ENCODE measurements at places on chromosomes 4 and X.

DNA sequence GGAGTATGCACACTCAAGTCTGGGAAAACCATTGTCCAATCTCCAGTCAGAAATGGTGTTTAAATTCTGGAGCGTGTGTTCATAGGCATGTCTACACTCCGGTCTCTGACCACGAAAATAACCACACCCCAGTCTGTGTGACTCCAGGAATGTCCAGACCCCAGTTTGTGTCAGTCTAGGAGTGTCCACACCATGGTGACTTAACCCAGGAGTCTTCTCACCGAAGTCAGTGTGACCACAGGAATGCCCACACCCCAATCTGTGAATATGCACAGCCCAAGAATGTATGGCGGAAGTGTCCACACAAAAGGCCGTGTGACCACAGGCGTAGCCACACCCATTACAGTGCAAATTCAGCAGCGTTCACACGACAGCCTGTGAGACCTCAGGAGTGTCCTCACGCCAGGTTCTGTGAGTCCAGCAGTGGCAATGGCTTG, 11.4 kb downstream of the FTSJ1 start:
- DNase-seq, result no peak

DNA sequence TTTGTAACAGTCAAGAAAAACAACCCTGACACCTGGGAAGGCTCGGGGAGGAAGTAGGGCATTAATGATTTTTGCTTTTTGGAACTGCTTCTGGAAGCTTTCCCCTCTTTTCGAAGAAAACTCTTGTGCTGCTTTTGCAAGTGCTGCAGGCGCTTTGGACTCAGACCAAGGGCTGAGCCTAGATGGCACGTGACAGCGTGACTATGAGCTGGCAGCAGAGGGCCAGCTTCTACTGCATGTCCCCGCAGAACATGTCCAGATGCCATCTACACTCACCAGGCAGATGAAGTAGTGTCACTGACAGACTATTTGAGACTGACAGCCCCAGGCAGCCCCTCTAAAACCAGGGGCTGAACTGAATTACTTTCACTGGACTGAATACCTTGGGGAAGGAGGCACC, 6.2 kb downstream of the NR0B1 start:
- DNase-seq, result no peak

- no peak for DNase-seq
Measured at GRCh38 chr4:109870061-109870460, 22.2 kb downstream of the LRIT3 start.

- no peak for DNase-seq
Measured at GRCh38 chrX:112874175-112874574, 33.5 kb upstream of the AMOT start.

- DNase-seq, result no peak
Measured at GRCh38 chrX:39840581-39841093, 257.1 kb downstream of the BCOR start.

- DNase-seq, result no peak
Measured at GRCh38 chrX:154502989-154503388, 12.6 kb upstream of the SLC10A3 start.

- no peak for DNase-seq
Measured at GRCh38 chrX:125492439-125492838, 172.8 kb downstream of the TEX13C start.

DNA sequence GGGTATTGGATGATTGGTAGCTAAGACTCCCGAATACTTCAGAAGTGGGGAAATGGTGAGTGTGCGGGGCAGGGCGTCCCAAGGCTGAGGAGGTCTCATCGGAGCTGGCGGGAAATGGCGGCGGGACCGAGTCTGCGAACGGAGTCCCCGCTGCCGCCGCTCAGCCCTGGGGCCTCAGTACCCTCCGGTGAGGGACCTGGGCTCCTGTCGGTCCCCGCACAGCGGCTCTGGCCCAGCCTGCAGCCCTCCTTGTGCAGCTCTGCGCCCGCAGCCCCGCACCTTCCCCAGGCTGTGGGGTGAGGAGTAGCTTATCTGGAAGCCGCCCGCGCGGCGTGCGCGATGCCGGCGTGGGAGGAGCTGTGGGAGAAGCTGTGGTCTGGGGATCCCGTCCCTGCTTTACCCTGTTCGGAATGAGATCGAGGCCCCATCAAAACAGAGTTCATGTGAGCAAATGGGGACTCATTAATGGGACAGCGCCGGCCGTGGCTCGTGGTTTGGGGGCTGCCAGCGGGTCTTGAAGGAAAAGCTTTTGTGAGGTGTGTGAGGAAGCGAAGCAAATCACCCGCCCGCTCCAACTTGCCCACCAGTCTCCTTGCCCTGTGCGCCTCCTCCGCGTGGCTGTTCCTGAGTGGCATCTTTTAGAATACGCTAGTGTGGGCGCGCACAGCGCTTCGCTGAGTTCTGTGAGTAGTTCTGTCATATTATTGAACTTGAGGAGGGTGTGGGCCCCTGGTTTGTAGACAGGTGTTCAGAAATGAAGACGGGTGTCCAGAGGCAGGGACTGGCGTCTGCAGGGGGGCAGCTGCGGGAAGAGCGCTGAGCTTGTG, 531 bp downstream of the ZNF141 start:
- DNase-seq, result peak; percentile 38

DNA sequence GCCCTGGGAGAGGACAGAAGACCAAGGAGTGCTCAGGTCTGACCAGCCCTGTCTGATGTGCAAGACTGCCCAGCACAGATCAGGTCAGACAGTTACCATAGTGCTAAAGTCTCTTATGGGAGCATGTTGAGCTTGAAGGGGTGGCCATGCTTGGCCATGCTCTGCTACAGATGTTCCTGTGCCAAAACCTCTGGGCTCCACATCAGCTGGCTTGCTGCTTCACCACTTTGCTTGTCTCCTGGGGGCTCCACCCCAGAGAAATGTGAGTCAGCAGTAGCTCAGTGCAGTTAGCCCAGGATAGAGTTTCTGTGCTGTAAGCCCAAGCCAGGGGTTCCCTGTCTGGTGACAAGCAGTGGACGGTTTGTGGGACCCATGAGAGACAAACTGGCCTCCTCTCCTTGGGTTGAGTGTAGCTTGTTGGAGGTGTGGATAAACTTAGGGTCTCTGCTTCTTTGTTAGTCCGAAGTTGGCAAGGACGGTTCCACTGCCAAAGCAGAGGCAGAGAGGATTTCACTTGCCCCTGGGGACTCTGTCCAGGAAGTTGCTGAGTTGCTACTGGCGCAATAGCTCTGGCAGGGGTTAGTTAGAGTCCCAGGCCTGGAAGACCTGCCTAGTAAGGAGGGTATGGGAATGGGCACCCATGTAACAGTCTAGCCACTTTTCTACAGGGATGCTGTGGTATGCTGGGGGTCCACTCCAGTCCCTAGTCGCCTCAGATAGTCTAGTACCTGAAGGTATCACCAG, 8.7 kb upstream of the TMSB15C start:
- no peak for DNase-seq

- DNase-seq, result no peak
Measured at GRCh38 chr4:88841635-88842034, 144.0 kb upstream of the NAP1L5 start.

DNA sequence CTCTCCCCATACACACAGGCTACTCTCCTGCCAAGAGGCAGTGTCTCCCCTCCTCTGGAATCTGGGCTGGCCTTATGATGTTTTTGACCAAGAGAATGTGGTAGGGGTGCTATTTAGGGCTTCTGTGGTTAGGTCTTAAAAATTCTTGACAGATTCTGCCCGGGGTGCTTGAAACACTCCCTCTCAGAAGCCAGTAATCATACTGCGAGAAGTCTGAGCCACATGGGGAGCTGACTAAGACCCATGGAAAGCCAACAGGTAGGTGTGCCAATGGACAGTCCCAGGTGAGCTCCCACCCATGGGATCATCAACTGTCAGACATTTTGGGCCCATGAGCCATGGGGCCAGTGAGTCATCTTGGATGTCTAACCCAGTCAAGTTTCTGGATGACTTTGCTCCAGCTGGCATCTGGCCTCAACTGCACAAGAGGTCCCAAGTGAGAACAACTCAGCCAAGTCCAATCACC, 315.7 kb downstream of the FBXW7 start:
- DNase-seq, result peak; percentile 10

GRCh38 chr4:83362492-83363329, 28.1 kb upstream of the HPSE start:
- DNase-seq, result no peak

DNA sequence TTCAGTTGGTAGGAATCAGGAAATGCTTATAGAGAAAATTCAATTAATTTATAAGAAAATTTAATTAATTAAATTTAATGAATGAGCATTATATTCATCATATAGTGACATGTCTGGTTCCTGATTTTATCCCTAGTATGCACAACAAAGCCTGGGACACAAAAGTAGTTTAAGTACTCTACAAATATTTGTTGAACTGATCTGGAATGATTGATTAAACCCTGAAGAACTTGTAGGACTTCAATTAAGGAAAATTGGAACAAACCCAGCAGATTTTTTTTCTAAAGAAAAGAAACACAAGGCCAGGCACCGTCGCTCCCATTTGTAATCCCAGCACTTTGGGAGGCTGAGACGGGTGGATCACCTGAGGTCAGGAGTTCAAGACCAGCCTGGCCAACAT, 4.5 kb upstream of the APELA start:
- DNase-seq, result no peak

- DNase-seq, result no peak
Measured at GRCh38 chr4:117773064-117773936, 261.0 kb upstream of the NDST3 start.

DNA sequence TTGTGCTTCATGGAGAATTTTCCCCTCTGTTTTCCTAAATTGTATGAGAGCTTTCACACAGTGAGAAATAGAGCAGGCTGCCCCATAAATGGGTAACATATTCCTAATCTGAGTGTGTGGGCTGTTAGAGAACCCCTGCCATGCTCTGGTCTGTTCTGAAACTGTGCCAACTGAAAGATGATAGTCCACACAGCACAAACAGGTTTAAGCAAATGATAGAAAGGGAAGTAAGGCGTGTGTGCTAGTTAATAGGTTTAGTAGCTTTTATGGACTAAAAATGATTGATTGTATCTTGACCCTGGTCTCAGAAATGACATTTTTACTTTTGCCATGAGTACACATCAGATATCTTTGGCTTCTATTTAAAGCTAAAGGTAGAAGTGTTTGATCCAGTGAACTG, 106.2 kb downstream of the PRRG1 start:
- DNase-seq, result no peak

GRCh38 chr4:79620617-79621016, 212.6 kb upstream of the GK2 start:
- DNase-seq, result no peak

DNA sequence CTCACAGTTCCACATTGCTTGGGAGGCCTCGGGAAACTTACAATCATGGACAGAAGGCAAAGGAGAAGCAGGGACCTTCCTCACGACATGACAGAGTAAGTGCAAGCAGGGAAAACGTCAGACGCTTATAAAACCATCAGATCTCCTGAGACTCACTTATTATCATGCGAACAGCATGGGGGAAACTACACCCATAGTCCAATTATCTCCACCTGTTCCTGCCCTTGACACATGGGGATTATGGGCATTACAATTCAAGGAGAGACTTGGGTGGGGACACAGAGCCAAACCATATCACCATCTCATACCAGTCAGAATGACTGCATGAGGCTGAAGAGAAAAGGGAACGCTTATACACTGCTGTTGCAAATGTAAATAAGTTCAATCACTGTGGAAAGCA, 1066.9 kb upstream of the PCDH7 start:
- no peak for DNase-seq

GRCh38 chrX:71095981-71096759, 519 bp downstream of the FOXO4 start:
- no peak for DNase-seq
